ENCODE measurements at places on chromosomes 13 and 19.
A peak's percentile ranks its signal among the peaks of the same experiment; 100 is the strongest.

DNA sequence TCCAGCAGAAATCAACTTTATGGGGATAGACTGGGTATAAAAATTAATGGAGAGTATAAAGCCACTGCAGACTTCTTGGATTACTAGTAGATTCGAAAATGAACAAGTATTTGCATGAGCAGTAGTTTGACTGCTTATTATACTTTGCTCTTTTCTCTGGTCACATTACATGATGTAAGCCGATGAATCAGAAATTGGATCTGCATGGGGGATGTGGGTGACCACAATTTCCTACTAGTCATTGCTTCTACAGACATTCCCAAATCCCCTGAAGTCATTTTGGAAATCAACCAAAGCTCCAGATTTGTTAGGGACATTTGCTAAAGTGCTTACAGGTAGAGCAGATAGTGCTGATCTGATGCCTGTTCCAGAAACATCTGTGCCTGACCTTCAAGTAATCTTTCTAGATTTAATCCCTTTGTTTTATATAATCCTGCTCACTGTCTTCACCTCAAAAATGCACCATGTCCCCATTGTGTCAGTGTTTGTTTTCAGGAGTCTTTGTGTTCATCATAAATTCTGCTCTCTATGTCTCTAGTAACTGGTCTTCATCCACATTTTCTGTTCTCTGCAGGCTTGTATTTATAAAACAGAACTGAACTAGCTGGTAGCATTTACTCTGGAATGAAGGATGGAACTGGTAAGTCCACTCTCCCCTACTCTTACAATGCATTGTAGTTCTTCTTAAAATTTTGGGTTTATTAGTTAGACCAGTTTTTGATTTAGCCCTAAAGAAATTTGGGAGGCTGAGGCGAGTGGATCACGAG lies 201.5 kb upstream of the CSNK1A1L start:
- H3K27ac ChIP-seq, result peak overlapping the region; percentile 47
- DNase-seq, result peak; percentile 61
- peaks cover 10% of the 10 kb centered on the region for H3K4me1 ChIP-seq
- no peaks in the 10 kb centered on the region for H3K27me3 ChIP-seq

GRCh38 chr19:48393559-48394330 lies at the start of gene GRIN2D:
GRIN2D (plus strand) TSS chr19:48393668; CDS start chr19:48398393, 4,725 bp downstream.
- DNase-seq, result no peak
- H3K4me1 ChIP-seq, result peaks cover 17% of the 10 kb centered on the region
- no peak within 1 kb of the TSS for H3K27ac ChIP-seq
- peaks cover 14% of the 10 kb centered on the region for H3K36me3 ChIP-seq
- no peak within 1 kb of the TSS for H3K4me3 ChIP-seq

- H3K36me3 ChIP-seq, result no peaks in the 10 kb centered on the region
- H3K4me3 ChIP-seq, result no peak overlapping the region
- no peak for DNase-seq
- no peaks in the 10 kb centered on the region for H3K4me1 ChIP-seq
These were observed 16.3 kb downstream of the ZNF91 start for GRCh38 chr19:23378948-23379347.

DNA sequence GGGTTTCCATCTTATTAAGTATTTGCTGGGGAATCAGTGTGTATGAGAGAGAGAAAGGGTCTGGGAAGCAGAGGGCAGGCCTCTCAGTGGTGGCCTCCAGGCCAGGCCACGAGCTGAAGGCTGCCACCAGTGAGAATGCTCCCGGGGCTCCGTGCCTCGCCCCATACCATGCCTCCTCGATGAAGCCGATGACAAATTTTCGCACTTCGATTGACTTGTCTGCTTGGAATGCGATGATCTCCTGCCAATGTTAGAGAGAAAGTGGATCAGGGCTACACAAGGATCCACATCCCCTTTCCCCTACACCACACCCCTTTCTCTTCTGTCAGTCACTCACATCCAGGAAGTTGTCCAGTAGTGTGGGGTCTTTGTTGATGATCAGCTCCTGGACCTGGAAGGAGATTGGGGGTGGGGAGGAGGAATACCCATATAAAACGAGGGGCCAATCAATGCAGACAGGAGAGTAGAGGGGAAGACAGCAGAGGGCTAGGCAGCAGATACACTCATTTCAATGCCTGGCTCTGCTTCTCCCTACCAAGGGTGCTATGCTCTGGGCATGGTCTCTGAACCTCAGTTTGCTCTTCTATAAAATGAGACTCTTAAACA lies 10.7 kb downstream of the SYMPK start:
- H3K4me1 ChIP-seq, result no peaks in the 10 kb centered on the region
- H3K27ac ChIP-seq, result no peak overlapping the region
- no peak for DNase-seq
- peaks cover 89% of the 10 kb centered on the region for H3K36me3 ChIP-seq

DNA sequence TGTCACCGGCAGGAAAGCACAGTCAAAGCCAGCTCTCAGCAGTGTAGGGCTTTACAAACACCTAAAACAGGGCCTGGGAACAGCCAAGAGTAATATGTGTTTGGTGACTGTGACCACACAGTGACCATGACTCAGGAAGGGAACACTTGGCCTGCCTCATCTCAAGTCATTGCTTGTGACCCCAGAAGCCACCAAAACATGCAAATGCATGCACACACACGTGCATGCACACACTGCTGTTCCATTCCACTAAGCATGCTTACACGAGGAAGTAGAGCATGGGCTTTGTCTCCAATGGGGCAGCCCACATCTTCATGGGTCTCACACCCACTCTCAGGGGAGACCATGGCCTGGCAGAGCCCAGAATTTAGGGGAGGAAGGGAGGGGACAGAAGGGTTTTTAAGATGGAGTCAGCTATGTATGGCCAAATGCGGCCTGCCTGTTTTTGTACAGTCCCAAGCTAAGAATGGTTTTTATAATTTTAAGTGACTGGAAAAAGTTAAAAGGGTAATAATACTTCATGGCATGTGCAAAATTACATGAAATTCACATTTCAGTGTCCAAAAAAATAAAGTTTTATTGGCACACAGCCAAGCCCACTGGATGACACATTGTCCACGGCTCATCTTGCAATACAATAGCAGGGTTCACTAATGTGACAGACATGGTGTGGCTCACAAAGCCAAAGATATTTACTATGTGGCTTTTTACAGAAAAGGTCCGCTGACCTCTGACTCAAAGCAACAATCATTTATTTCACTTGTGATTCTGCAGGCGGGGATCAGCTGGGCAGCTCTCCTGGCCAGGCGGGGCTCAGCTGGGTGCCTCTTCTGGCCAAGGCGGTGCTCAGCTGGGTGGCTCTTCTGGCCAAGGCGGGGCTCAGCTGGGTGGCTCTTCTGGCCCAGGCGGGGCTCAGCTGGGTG lies 17.3 kb downstream of the ZFR2 start:
- H3K4me3 ChIP-seq, result no peak overlapping the region
- peaks cover 7% of the 10 kb centered on the region for H3K27me3 ChIP-seq
- no peak overlapping the region for H3K27ac ChIP-seq
- peaks cover 6% of the 10 kb centered on the region for H3K4me1 ChIP-seq

GRCh38 chr13:103839460-103839859 lies 773.2 kb upstream of the SLC10A2 start:
- H3K36me3 ChIP-seq, result no peaks in the 10 kb centered on the region
- no peak for DNase-seq
- H3K4me1 ChIP-seq, result no peaks in the 10 kb centered on the region
- H3K4me3 ChIP-seq, result no peak overlapping the region

GRCh38 chr13:37067874-37068273 lies 8.4 kb upstream of the SUPT20H start:
- H3K27me3 ChIP-seq, result no peaks in the 10 kb centered on the region
- no peak overlapping the region for H3K27ac ChIP-seq
- no peaks in the 10 kb centered on the region for H3K36me3 ChIP-seq
- DNase-seq, result no peak
- no peak overlapping the region for H3K4me3 ChIP-seq

DNA sequence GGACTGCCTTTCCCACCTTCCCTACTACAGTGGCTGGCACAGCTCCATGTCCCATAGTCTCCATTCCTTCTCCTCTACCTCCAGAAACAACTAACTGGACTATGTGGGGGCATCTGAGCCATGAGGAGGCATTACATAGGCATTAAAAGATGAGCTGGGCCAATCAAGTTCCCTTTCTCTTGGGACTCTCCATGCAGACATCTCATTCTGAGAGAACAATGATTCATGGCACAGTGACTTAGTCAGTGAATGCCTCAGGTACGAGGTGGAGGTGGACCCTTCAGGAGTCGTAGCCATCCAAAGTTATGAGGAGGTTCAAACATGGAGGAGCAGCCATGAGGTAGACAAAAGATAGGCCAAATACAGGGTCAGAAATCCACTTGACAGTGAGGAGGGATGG lies 70.0 kb downstream of the GPC6 start:
- H3K4me1 ChIP-seq, result no peaks in the 10 kb centered on the region
- H3K4me3 ChIP-seq, result no peak overlapping the region
- no peaks in the 10 kb centered on the region for H3K36me3 ChIP-seq

DNA sequence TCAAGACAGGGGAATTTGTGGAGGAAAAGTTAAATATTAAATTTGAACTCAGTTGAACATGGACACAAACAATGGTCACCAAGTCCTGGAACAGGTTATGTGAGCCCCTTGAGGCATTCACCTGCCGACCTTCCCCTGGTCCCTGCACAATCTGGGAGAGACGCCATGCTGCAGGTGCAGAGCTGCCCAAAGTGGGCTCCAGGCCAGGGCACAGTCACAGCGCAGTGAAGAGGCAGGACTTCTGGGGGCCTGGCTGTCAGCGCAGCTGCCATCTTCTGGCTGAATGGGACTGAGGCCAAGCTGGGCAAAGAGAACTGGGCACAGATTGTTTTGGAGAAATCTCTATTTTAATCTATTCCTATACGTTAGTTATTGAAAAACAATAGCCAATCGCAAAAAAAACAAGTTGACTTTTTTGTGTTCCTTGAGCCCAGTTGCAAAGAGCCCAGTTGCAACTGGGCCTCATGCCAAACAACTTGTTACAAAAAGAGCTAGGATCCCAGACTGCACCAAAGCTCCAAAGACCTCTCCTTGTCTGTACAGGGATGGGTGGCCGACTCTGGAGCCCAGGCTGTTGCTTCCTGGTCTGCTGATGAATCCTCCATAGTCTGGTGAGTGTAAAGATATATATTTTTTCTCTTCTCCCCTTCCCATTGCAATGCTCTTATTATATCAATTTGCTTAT lies 1.2 kb upstream of the ZNF626 start:
- H3K27ac ChIP-seq, result no peak overlapping the region
- no peak overlapping the region for H3K4me3 ChIP-seq
- H3K4me1 ChIP-seq, result no peaks in the 10 kb centered on the region

GRCh38 chr13:40471076-40471475 lies 195.4 kb downstream of the FOXO1 start:
- H3K4me3 ChIP-seq, result no peak overlapping the region
- DNase-seq, result no peak
- no peaks in the 10 kb centered on the region for H3K36me3 ChIP-seq
- H3K4me1 ChIP-seq, result peaks cover 2% of the 10 kb centered on the region
- H3K27ac ChIP-seq, result no peak overlapping the region

DNA sequence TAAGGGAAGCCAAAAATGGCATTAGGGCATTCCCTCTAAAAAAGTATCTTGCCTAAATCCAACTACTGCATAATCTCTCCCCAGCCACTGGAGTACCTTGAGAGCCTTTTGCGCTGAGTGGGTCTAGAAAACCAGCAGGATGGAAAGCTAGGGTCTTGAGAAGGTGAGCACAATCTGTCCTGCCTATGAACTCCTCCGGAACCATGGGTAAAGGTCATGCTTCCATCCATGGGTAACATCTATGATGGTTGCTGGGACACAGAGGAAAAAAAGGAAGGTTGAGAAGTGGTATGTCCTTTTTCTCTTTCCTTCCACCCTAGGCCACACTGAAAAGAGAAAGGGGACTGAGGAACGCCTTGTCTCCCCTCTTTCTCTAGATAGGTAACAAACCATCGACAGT lies 52.4 kb downstream of the ZNF676 start:
- H3K27ac ChIP-seq, result no peak overlapping the region
- no peak for DNase-seq
- H3K36me3 ChIP-seq, result no peaks in the 10 kb centered on the region
- no peaks in the 10 kb centered on the region for H3K4me1 ChIP-seq
- H3K27me3 ChIP-seq, result no peaks in the 10 kb centered on the region
- no peak overlapping the region for H3K4me3 ChIP-seq

DNA sequence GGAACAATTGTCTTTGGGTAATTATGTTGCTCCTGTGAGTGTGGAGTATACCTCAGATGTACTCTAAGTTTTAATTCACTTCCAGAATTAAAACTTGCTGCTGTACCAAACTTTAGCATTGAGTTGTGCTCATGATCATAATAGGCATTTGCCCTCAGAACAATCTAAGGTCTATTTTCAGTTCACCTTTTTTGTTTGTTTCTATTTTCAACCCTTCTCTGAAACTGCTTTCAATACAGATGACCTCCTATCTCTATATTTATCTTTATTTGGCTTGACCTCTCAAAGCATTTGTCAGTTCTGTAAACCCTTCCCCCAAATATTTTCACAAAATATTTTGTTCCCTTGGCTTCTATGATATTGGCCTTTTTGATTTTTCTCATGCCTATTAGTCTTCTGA lies 873.0 kb downstream of the OLFM4 start:
- H3K27ac ChIP-seq, result no peak overlapping the region
- no peak overlapping the region for H3K4me3 ChIP-seq
- no peaks in the 10 kb centered on the region for H3K27me3 ChIP-seq
- H3K36me3 ChIP-seq, result no peaks in the 10 kb centered on the region
- H3K4me1 ChIP-seq, result no peaks in the 10 kb centered on the region

DNA sequence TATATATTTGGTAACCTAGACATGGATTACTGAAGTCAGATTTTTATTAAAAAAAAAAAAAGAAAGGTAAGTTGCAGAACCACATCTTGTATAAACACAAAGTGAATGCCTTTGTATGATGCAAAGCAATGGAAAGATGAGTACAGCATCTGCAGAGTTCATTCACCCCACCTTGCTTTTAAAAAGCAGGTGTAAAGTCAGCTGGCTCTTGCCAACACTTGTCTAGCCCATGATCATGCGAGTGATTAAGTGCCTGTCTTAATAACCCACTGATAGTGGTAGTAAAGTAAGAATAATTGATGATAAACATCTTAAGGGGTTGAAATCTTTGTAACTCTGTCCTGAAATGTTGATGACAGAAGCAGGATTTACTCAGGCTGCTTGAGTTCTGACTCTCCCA lies 710.4 kb downstream of the EFNB2 start:
- no peaks in the 10 kb centered on the region for H3K27me3 ChIP-seq
- no peaks in the 10 kb centered on the region for H3K36me3 ChIP-seq
- DNase-seq, result no peak
- no peak overlapping the region for H3K27ac ChIP-seq

DNA sequence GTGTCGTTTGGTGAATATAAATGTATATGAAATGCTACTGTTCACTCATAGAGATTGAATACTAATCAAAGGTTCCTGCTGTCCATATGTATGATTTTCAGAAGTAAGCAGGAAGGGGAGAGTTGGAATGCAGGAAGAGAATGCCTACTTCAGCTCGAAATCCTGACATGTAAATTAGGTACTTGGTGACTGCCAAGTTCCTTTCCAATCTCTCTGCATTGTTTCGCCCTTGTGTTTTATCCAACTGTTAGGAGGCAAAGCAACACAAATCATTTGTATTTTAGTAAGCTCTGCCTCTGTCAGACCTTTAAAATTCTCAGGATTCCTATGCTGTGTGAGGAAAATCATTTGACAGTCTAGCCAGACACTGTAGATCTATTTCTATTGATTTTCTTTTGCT lies 9.0 kb downstream of the STARD13 start:
- no peaks in the 10 kb centered on the region for H3K27me3 ChIP-seq
- no peak overlapping the region for H3K4me3 ChIP-seq
- no peak for DNase-seq
- peaks cover 71% of the 10 kb centered on the region for H3K4me1 ChIP-seq

Data from SJSA1 (cell line).